ENCODE measurements at places on chromosomes 2 and 18. TPM values are rescaled to one million over a fixed set of nuclear protein-coding genes. Genes with fewer than 3 reads are reported as not detected.

SLC16A14 gene
- 3.8 TPM for total RNA-seq

DNAH6 gene
- total RNA-seq: 0.54 TPM

STRN gene
- total RNA-seq: 16.2 TPM

CXCR4 gene
- 150 TPM for total RNA-seq

DNA sequence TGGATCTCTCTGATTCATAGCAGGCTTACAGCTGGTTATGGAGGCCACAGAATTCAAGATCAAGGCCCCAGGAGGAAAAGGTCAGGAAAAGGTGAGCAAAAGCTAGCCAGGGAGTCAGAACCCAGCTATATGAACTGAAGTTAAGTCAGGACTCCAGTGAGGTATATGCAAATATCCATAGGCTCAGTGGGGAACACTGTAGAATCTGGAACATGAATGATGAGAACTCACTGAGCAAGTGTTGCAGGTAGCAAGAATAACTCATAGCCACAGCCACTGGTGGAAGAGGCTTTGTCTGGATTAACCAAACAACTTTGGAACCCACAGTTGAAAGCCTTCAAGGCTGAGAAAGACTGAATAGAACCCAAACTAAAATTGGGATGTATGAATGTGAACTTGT lies 24.7 kb downstream of the COBLL1 start:
- DNase-seq: no peak

GRCh38 chr2:172462373-172462848 lies 35.0 kb downstream of the ITGA6 start:
- DNase-seq: no peak

Measured in hematopoietic multipotent progenitor cell (in vitro differentiated cells).